ENCODE measurements at places on chromosomes 3 and 15.

GRCh38 chr15:88776646-88777045 is 26.6 kb upstream of the ACAN start:
- no peak for DNase-seq

DNA sequence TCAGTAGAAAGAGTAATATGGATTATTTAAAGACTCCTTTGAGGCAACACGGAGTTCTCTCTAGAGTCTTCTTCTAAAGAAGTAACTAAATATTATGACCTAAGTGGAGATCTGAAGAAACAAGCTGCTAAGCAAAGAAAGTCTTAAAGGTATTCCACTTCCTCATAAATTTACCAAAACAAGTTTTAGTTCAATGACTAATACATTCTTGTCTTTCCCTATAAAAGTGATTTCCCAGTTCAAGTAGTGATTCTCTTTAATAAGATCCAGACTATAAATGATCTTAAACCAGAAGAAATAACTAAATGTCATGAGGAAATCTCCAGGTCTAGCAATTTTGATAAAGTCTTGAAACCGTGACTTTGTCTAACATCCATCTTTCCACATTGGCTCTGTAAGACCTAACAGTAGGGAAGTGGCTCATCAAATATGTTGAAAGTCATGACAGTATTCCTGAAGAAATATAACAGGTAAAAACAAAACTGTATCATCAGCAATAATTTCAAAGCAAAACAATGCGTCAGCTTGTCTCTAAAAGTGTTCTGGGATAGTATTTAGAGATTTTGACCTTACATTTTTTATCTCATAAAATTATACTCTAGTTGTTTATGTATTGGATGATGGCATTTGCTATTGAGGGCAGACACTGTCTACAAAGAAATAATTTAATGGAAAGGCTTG is 51.8 kb upstream of the NEDD4 start:
- DNase-seq = no peak

GRCh38 chr3:111496894-111497559 is 45.0 kb upstream of the CD96 start:
- no peak for DNase-seq

DNA sequence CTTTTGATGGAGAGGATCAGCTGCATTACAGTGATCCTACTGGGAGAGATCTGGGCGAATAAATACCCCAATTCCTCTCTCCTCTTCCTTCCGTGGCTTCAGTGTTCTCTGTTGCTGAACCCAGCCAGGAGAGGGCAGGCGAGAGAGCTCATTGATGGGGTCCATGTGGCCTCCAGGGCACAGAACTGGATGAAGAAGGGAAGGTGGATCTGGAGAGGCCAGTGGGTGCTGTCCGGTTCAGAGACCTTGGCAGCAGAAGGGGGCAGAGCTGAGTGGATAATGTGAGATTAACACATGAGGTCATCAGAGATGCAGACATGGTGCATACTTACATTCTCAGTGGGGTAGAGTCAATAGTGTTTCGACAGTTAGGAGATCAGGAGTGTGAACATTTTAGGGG is 193.6 kb downstream of the CLSTN2 start:
- no peak for DNase-seq

DNA sequence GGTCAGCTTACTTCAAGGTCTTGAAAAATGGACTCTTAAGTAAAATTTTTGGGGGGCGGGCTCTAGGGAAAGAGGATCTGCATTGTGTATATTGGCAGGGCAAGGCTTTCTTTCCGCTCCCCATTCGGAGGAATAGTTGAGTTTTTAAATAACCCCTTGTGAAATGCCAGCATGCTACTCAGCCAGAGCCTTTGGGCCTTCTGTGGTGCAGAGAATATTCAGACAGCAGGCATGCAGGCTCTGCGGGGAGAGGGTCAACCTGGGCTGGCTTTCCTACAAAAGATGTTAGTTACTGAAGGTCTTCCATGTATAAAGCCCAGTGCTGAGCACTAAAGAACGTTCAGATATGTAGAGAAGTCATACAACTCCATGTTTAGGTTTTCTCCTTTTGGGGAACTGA is 40.6 kb downstream of the ADAMTSL3 start:
- DNase-seq = no peak
